ENCODE measurements at places on chromosomes 2 and 18.

DNA sequence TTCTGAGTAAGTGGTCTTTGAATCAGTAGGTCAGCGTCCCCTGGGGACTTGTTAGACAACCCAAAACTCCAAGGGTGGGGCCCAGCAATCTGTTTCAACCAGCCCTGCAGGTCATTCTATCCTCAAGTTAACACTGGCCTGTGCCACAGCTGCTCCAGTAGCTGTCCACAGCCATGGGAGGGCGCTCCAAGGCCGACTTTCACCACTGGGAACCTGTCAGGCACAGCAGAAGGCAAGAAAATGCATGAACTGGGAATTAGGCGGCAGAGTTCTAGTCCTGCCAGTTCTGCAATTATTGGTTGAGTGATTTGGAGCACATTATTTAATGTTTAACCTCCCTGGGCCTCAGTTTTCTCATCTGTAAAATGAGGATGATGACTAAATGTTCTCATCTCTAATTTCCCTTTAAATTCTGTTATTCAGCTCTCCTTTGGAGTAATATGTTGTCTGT lies 17.4 kb upstream of the MRPL33 start:
- DNase-seq = peak; percentile 56

- no peak for DNase-seq
Measured at GRCh38 chr2:150732491-150732890, 245.0 kb upstream of the RND3 start.

GRCh38 chr18:36114251-36114650 lies 14.9 kb downstream of the SLC39A6 start:
- no peak for DNase-seq

GRCh38 chr18:33805592-33805991 lies 227.6 kb downstream of the ASXL3 start:
- no peak for DNase-seq

- no peak for DNase-seq
Measured at GRCh38 chr2:6254441-6254840, 562.3 kb downstream of the SOX11 start.

- DNase-seq = no peak
Measured at GRCh38 chr2:107992069-107992468, 5.7 kb downstream of the SLC5A7 start.

DNA sequence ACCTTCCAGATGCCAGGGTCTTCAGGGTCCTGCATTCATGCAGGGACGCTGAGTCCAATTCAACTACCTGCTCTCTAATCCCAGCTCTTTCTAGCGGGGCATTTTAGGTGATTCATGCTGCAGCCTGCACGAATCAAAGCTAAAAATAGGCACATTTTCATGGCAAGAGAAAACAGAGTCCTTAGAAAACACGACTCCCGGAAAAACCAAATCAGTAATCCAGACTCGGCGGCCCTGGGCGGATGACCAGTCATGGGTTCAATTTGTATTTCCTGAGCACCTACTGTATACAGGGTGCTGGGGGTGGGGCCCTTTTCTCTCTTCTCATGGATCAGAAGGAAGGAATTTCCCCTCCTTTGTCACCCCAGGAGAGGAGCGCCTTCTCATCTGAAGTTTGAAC lies 64.4 kb downstream of the LONRF2 start:
- no peak for DNase-seq

- DNase-seq = no peak
Measured at GRCh38 chr2:42325609-42326008, 35.4 kb downstream of the COX7A2L start.
